NCI-H1092 (cell line): ENCODE measurements at places on chromosomes 5 and 9.
A peak's percentile ranks its signal among the peaks of the same experiment; 100 is the strongest.

GRCh38 chr5:98428806-98429205 lies 344.7 kb upstream of the RGMB start:
- no peak for DNase-seq

DNA sequence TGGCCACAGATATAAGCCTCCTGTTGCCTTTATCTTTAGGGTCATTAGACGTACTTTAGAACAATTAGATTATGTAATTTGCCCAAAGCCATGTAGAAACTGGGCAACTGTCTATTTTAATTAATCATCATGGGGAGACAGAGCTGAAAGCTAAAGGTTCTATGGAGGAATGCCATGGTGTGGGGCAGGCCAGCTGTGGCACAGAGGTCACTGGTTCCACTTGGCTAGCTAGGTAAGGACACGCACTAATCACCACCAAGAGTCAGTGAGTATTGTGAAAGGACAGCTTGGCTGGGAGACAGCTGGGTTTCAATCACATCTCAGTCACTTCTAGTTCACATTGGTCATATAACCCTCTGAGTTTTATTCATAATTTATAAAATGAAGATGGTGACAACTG lies 81.7 kb downstream of the HMHB1 start:
- no peak for DNase-seq

GRCh38 chr9:136679431-136679941 lies 7.8 kb downstream of the AGPAT2 start:
- no peak for DNase-seq

GRCh38 chr9:86452201-86452828 lies 98.1 kb upstream of the TUT7 start:
- DNase-seq, result no peak

GRCh38 chr5:96320797-96321196 lies 112.3 kb downstream of the PCSK1 start:
- DNase-seq, result no peak

DNA sequence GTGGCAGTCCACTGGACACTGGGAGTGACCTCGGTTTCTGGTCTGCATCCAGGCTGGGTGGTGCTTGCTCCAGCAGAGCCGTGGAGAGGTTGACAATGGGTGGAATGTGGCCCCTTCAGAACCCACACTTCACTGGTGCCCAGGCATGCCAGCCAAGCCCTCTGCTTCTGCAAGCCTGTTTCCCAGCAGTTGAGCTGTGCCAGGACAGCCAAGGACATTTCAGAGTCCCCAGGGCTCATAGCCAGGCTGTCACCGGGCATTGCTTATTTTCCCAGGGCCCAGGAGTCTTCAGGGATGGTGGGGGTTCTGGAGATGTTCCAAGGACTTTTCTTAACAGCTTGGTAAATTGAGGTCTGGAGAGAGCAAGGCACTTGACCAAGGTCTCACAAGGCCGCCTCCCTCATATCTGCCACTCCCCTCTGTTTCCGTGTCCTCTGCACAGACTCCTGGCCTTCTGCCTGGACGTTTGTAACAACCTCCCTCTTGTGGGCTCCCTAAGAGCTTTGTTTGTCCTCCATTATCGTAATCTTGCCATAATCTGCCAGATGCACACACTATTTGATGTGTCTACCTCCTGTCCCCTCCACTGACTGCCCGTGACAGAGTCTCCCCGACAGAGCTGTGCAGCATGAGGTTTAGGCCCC lies 3.8 kb upstream of the NDST1 start:
- peak; percentile 30 for DNase-seq

GRCh38 chr9:126991183-126991582 lies 76.6 kb downstream of the RALGPS1 start:
- no peak for DNase-seq

- DNase-seq, result no peak
These were observed 75.4 kb downstream of the EMB start for GRCh38 chr5:50365426-50366251.

- DNase-seq, result no peak
These were observed 211.8 kb downstream of the GOLPH3 start for GRCh38 chr5:31962351-31962751.

GRCh38 chr9:34124099-34124498 lies 2.4 kb downstream of the DCAF12 start:
- no peak for DNase-seq

DNA sequence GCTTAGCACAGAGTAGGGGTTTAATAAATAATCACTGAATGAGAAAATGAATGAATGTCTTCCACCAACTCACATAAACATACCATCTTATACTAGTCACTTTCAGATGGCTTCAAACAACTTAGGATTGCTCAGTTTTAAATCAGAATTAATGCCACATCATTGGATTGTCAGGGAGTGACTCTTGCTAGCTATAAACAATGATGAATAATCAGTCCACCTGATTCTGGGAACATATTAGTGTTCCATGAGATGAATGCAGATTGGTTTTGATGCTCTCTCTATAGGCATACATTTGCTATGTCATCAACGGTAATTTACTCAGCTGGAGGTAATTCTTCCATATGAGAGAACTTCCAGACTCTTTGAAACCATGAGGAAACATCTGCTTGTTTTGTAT lies 97.4 kb downstream of the CDH9 start:
- DNase-seq, result no peak

DNA sequence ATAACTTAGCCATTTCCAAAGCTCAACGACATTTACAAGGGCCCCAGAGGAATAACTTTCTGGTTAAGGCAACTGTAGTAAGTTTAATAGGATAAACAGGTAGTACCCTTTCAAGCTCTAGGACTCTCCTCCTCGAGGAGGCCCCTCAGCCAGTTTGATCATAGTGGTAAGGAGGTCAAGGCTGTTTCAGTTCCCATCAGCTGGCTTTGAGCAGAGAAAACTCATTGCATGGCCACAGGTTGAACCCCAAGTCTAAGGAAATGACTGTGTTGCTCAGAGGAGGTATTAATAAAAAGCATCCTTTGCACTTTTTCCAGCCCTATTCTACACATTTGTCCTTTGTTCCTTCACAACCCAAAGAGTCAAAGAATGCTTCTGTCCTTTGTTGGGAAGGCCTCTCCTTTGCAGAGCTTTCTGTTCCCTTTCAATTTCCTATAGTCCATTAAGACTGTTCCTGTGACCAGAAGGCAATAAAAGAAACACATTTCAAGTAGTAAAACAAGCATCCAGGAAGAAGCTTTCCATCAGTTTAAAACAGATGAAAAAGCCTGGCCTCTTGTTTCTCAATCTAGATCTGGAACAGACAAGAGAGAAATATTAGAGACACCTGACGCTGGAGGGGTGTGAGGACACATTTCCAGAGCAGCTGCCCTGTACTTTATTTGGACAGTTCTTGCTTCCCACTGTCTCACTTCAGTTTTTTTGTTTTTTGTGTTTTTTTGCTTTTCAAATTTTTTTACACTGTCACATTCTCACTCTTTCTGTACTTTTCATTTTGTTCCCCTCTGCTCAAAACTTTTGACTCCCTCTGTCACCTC lies 54.1 kb downstream of the PRRC1 start:
- DNase-seq, result no peak

- no peak for DNase-seq
These were observed 70.4 kb downstream of the HRH2 start for GRCh38 chr5:175728316-175728715.

DNA sequence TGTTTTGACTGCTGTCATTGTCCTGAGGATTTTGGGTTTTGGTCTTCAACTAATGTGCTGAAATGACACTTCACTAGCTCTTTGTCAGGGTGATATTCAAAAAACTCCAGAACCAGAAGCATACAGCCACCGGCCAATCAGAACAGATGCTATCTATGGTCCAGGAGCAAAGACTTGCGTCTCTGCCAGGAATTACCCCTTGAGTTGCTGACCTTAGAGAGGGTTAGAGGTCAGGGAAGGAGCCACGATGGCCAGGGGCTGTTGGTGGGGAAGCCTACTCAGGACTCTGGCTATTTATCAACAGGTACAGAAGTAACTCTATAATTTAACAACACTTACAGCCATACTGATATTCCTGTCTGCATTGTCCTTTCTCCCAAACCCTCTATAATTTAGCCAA lies 356.8 kb downstream of the EFNA5 start:
- DNase-seq, result no peak

- DNase-seq, result peak; percentile 3
These were observed at the start of gene GHR for GRCh38 chr5:42423285-42424165. TSS of gene GHR (plus strand) at chr5:42423439. CDS start at chr5:42565875, 142,436 bp downstream.

- no peak for DNase-seq
These were observed 136.5 kb downstream of the CCDC192 start for GRCh38 chr5:127839496-127840197.

- no peak for DNase-seq
These were observed 43.7 kb upstream of the ERCC6L2 start for GRCh38 chr9:95831810-95832209.

DNA sequence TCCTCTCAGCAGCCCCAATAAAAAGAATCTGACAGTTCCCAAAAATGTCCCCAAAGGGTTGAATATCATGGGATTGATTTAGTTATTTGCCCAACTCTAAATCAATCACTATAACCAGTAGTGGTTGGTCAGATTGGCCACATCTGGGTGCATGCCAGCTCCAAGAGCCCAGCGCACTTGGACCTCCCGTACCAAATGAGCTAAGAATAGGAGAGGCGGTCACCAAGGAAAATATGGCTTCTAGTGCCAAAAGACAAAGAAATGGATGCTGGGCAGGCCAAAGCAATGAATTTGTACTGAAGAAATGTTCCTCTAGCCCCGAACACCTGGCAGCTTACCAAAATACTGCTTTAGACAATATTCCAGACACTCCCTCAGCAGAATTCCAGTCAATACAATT lies 80.3 kb downstream of the RCL1 start:
- no peak for DNase-seq

GRCh38 chr9:97981846-97982682 lies 1.1 kb upstream of the ANP32B start:
- DNase-seq, result no peak

- DNase-seq, result no peak
These were observed 148.9 kb downstream of the ARHGAP26 start for GRCh38 chr5:142918959-142919635.

GRCh38 chr5:143613329-143613728 lies 198.6 kb upstream of the HMHB1 start:
- no peak for DNase-seq

GRCh38 chr5:112967520-112968083 lies 9.0 kb upstream of the DCP2 start:
- no peak for DNase-seq

- no peak for DNase-seq
These were observed 8.2 kb downstream of the SLC22A4 start for GRCh38 chr5:132302413-132302812.

DNA sequence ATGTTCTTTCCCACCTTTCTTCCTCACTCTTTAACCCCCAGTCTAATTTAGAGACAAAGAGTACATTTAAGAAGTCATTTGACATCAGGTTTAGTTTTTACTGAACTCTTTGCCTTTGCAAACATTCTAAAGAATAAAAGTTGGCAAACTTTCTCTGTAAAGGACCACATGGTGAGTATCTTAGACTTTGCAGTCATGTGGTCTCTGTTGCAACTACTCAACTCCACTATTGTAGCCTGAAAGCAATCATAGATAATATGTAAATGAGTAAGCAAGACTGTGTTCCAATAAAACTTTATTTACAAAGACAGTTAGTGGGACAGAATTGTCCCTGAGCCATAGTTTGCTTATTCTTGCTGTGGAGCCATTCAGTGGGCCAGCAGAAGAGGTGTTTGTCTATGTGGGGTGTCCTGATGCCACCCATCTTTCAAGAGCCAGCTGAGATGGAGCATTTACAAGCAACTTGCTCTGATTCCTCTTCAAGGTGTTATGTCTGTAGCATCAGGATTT lies 25.4 kb downstream of the ABLIM3 start:
- no peak for DNase-seq

DNA sequence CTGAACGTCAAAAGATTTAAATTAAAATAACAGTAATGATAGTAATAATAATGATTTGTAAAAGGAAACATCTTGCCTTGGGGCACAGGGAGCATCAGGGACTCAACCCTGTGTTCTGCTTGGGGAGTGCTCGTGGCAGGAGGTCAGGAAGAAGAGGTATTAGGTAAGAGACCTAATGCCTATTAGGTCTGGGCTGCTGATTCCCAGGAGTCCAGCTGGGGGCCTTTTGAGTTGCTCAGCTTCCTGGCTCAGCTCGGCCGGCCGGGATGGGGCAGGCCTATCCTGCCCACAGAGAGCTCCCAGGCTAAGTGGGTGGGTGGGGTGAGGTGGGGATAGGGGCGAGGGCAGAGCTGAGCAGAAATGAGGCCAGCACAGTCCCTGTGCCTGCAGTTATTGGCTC lies 17.5 kb downstream of the LMX1B start:
- no peak for DNase-seq

DNA sequence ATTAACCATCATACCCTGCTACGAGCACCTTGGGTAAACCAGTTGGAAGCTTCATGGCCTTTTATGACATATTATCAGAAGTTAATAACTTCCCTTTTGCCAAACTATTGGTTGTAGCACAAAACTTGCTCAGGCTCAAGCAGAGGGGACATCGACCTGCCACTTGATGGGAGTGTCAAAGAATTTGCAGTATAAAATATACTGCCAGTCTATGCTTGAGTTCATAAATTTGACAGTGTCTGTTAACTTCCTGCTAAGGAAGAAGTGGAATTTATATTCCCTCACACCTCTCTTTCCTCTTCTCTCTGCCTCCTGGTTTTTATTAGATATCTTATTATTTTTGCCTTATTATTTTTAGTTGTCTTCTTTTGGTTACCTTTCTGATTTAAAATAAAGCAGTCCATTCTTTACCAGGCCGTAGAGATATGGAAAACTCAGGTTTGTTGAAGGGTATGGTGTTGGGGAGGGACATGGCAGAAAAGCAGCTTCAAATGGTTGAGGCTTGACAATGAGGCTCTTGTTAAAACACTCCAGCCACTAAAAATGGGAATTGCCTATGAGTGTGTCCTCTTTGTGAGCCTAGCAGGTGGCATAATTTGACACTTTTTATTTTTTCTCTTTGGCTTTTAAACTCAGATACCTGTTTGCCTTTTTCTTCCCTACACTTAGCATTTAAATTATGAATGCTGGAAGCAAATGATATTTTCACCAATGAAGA lies 298.0 kb downstream of the DOCK8 start:
- DNase-seq, result peak; percentile 21

GRCh38 chr9:29213417-29214153 lies 1640.3 kb upstream of the C9orf72 start:
- DNase-seq, result peak; percentile 56

DNA sequence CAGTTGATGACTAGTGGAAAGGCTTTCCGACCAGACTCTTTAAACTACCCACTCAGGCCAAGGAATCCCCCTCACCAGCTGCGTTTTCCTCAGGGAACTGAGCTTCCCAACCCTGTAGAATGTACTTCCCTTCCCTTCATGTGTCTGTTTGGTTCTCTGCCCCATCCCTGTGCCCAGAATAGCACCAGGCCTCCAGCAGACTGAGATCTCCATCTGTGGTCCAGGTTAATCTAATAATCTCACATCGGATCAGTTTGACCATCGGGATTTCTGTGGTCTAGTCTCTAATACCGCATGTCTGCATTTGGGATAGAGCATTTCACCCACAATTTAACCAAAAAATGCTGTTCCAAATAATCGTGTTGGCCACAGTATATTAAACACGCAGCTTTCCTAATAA lies 237.2 kb downstream of the ROR2 start:
- DNase-seq, result no peak

GRCh38 chr5:81233080-81233634 lies at the start of gene CKMT2:
TSS of gene CKMT2 (plus strand) at chr5:81233322. CDS start at chr5:81251133, 17,811 bp downstream.
- no peak for DNase-seq
